ENCODE measurements at places on chromosomes 16 and 17. TPM values are rescaled to one million over a fixed set of nuclear protein-coding genes. Genes with fewer than 3 reads are reported as not detected.

CIITA gene
- total RNA-seq = not detected

SEPTIN12 gene
- not detected for total RNA-seq

SGCA gene
- 0.51 TPM for total RNA-seq

ZG16 gene
- not detected for total RNA-seq

OR1F1 gene
- not detected for total RNA-seq

TBC1D3K gene
- not detected for total RNA-seq

TEKT5 gene
- not detected for total RNA-seq

CXCL16 gene
- total RNA-seq = 3.8 TPM

KRT28 gene
- total RNA-seq = not detected

EFNB3 gene
- 1.0 TPM for total RNA-seq

SBK1 gene
- total RNA-seq = 0.68 TPM

NOXO1 gene
- total RNA-seq = not detected

MYH1 gene
- total RNA-seq = not detected

GRCh38 chr17:14427900-14428647 is 127.2 kb downstream of the HS3ST3B1 start:
- DNase-seq = no peak

- DNase-seq = no peak
Measured at GRCh38 chr16:191831-192230, 11.6 kb downstream of the HBQ1 start.

DNA sequence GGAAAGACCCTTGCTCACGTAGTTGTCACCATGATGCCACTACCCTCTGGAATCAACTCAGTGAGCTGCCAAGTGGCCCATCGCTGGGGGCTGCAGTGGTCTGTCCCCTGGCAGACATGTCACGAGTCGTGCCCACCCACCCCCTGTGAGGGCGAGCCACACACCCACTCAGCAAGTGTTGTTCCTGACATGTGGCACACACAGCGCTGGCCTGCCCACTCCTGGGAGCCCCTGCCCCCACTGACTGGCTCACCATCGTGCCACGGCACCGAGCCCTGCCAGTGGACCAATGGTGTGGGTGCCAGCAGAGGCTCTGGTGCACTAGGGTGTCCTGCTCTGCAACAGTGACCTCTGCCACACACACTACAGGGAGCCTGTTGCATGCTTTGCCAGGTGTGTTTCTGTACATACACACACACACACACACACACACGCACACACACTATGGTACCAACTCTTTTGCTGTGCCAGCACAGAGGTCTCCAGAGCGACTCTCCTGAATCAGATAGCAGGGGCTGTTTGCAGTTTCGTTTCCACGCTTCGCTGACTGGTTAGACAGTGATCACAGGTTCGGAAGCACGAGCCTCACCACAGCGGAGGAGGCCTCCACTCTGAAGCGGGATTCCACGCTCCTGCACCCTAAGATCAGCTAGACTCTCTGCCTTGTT is 7.7 kb downstream of the RTN4RL1 start:
- DNase-seq = no peak

DNA sequence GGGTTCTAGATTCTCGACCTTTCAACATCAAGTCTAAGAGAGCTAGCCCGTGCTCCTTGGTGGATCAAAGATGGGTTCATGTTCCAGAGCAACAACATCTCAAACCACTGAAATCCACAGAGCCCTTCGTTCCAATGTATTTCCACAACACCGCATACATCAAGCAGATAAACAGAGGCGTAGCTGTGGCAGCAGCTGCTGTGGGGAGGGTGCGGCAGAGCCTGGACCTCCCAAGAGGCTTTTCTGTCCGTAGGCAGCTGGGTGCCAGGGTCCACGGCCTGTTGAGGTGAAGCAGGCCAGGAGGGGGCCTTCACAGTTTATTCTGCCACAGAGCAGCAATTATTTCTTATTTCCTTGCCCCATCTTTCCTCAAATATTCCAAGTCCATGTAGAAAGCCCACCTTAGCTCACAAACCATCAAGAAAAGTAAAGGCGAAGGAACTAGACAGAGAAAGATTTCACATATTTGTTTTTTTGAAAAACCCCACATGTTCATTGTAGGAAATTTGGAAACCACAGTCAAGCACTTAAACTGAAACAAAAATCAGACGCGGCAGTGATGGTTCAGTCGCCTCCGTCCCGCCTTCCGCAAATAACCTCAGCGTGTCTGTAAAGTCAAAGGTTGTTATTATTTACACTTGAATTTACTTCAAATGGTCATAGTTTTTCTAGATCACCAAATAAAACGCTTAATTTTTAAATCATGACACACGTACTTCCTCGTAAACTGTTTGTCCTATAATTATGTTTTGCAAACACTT is 144.6 kb upstream of the FOXF1 start:
- no peak for DNase-seq

- DNase-seq = no peak
Measured at GRCh38 chr17:31882571-31882970, 18.9 kb downstream of the UTP6 start.

GRCh38 chr16:1960665-1961630 is 1.6 kb downstream of the NDUFB10 start:
- DNase-seq = peak; percentile 57

GRCh38 chr16:16797239-16797638 is 418.3 kb downstream of the NPIPA7 start:
- DNase-seq = no peak

DNA sequence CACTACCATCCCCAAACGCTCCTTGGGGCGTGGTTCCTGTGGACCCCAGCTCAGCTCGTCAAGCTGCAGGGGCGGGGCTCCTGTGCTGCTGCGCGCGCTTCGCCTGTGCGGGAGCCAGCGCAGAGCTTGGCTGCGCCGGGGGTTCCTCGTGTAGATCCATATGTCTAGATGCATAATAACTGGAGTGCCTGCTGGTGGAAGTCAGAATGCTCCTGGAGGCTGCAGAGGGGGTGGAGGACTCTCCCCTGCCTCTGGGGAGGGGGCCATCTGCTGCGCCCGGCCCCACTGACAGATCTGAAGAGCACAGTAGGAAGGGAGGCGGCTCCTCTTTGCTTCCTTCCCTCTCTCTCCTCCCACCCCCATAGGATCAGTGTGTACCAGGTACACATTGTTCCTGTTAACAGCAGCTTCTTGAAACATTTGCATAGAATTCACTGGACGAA is 4.6 kb downstream of the RASD1 start:
- no peak for DNase-seq

DNA sequence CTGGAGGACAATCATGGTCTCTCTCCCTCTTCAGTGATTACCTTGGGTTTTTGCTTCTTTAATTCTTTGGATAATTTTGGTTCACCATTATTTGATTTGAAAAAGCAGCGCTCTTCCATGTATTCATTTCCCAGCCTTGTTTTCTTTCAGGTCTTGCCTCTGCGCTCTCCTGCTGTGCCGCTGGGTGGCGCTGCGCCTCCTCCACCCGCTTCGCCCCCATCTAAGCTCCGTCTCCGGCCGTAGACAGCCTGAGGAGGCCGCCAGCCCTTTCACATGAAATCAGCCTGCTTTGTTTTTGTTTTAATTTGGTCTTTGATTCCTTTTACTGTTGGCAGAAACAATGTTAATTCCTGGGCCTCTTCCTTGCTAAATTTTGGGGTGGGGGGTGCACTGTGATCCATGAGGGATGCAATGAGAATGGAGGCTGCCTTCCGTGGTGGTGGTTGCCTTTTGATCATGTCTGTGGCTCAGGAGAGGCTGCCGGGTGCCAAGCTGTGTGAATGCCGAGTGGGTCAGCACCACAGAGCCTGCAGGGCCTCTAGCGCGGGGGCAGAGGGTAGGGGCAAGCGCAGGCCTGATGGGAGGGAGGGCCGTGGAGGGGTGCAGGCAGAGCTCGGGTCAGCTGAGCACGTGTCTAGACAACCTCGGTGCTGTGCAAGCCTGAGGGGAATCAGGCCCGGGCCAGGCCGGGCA is 64.1 kb downstream of the PLD6 start:
- DNase-seq = peak; percentile 71

DNA sequence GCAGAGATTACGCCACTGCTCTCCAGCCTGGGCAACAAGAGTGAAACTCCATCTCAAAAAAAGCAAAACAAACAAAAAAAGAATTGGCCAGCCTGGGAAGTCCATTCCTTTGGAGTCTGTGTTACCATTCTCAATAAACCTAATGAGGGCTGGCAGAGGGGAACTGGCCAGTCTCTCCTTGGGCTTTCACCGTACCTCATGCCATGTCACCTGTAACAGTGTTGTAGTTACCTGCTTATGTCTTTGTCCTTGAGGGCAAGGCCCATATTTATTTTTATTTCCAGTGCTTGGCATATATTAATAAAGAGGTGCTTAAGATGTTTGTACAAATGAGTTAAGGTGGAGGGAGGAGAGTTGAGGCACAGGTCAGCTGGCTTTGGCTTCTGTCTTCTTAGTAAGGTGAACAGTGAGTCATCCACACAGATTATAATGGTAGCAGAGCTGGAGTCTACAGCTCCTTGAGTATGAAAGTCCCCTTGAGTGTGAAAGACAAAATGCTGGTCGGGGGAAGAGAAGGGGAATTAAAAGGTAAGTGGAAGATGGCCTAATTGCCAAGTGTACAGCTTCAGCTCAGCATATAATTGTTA is 8.4 kb downstream of the C1QBP start:
- DNase-seq = no peak

DNA sequence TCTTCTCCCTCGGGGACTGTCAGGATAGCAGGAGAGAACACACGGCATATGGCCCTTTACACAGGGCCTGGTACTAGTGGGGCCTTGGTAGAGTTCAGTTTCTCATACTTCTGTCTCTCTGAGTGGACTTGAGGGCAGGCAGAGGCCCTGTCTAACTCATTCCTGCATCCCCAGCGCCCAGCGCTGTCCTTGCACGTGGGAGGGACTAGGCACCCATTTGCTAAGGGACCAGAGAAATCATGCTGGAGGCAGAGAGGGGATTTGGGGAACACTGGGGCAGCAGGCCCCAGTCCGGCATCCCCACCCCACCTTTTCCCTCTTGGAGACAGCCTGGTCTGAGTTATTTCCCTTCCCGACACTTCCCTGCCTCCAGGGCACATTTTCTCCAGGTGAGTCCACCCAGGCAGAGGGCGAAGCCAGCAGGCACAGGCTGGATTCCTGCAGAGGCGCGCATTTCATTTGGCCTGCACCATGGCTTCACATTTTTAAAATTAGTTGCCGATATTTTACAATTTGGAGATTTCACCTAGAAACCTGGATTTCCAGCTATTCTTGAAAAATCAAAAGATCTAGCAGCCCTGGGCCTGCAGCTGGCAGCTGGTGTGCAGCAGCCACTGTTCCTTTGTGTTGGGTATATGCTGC is 9.7 kb upstream of the NKD1 start:
- DNase-seq = no peak

DNA sequence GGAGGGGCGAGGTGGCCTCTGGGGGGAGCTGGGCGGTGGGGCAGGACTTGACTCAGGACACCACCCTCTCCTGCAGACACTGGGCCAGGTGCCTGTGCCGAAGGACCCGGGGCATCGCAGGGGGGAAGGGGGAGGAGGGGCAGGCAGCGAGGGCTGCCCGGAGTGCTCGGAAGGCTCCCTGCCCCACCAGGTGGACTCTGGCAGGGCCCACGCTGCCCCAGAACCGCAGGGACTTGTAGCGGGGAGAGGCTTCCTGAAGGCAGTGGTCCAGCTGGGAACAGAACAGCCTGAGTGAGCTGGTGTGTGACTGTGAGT is 4.4 kb upstream of the HCRT start:
- DNase-seq = no peak

DNA sequence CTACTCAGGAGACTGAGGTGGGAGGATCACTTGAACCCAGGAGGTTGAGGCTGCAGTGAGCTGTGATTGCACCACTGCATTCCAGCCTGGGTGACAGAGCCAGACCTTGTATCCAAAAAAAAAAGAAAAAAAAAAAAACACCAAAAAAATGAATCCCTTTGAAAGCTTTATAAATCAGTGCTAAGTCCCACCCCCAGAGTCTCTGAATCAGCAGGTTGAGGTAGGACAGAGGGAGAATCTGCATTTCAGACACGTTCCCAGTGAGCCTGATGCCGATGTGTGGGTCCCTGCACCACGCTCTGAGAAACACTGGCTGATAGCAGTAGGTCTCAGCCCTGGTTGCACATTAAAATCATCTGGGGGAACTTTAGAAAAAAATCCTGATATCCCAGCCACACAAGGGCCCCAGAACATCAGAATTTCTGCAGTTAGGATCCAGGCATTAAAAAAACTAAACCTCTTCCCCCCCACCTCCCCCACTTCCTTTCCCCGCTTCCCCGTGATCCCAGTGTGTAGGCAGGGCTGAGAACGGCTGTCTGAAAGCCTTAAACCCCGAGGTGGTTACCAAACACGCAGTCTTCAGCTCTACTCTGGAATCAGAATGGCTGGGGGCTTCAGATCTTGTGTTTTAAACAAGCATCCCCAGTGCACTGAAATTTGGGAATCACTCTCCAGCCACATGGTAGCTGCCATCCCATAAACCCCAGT is 27.3 kb upstream of the GPRC5B start:
- DNase-seq = no peak

DNA sequence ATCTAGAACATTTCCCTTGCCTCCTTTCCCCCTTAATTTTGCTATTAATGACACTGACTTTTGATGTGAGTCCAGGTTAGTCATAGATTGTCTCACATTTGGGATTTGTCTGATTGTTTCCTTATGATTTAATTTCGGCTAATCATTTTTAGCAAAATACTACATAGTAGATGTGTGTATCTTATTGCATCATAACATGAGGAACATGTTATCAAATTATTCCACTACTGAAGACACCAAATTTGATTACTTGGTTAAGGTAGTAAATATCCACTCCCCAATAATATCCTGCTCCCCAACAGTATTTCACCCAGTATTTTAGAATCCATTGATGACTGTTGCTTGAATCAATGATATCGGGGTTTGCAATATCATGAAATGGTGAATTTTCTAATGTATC is 2.7 kb downstream of the POLG2 start:
- DNase-seq = no peak

DNA sequence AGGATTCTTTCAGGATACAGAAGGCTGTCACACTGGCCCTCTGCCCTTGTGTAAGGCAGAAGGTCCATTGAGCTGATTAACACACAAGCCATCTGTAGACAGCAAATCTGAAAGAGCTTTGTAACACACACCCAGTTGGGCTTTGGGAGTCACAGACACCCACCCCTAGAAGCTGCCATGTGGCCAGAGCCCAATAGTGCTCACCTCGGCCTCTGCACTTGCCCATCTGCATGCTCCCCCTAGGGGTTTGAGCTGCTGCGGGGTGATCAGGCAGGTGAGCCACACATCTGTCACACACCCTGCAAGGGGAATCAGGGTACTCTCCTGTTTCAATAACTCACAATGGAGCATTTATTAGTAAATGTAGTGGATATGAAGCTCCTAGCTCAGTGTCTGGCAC is 138.3 kb downstream of the CHD9NB start:
- DNase-seq = no peak

- no peak for DNase-seq
Measured at GRCh38 chr16:79721270-79721669, 120.7 kb upstream of the MAF start.

DNA sequence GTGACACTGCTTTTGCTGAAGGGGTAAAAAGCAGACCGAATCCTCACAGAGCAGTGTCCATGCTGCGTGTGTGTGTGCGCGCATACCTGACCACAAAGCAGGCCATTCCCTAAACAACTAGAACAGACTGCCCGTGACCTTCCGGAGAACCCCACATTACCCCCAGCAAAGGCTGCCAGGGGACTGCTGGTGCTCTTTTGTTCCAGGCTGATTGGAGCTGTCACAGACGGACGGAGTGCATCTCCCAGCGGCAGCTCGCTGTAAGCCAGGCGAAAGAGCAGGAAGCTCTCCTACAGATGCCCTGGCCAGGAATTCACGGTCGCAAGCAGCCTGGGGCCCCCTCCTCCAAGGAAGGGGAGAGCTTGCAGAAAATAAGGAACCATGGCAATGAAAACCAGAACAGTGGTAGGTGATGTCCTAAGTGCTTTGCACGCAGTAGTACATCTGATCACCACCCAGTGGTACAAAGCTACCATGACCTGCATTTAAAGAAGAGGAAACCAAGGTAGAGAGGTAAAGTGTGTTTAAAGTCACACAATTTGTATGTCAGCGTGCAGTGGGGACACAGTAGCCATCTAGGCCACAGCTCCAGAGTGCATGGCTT is 153.4 kb upstream of the DYNLRB2 start:
- DNase-seq = no peak

All from Daoy (cell line).